Activated T-helper 1 cell treated with anti-CD3 and anti-CD28 coated beads, Interleukin-2, amount 50 U/mL, for 16 hours (primary cell): ENCODE measurements at places on chromosomes 1 and 21.

- no peak for DNase-seq
Observed at GRCh38 chr1:151596166-151596953, 15.5 kb upstream of the SNX27 start.

GRCh38 chr1:6987940-6988339 lies 202.7 kb downstream of the CAMTA1 start:
- DNase-seq: no peak

DNA sequence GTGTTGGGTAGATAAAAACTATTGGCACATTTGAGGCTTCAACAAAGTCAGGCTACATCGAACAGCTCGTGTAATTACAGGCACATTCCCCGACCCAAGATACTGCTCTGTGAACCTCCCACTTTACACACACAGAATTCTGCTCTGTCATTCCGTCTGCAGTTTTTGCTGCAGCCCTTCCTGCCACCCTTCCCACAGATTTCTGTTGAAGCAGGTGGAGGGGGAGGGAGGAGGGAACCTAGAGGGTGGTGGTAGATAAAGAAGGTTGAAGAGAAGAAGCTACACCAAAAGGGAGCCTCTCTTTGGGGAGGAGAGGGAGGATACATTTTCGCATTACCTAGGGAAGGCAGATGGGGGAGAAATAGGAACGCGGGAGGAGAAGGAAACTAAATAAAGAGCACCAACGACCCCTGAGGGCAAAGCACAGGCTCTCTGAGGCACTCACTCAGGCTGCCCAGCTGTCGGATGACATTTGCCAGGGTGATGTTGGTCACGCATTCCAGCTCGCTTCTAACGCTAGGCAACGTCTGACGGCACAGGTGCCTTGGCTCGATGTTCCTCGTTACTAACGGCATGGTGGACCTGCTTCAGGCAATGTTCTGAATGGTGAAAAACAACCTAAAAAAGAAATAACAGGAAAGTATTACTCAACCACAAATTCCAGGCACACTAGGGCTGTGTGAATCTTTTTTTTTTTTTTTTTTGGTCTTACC lies 36.0 kb downstream of the GPR3 start:
- no peak for DNase-seq

- no peak for DNase-seq
Observed at GRCh38 chr21:39837861-39838359, 29.3 kb upstream of the PCP4 start.

DNA sequence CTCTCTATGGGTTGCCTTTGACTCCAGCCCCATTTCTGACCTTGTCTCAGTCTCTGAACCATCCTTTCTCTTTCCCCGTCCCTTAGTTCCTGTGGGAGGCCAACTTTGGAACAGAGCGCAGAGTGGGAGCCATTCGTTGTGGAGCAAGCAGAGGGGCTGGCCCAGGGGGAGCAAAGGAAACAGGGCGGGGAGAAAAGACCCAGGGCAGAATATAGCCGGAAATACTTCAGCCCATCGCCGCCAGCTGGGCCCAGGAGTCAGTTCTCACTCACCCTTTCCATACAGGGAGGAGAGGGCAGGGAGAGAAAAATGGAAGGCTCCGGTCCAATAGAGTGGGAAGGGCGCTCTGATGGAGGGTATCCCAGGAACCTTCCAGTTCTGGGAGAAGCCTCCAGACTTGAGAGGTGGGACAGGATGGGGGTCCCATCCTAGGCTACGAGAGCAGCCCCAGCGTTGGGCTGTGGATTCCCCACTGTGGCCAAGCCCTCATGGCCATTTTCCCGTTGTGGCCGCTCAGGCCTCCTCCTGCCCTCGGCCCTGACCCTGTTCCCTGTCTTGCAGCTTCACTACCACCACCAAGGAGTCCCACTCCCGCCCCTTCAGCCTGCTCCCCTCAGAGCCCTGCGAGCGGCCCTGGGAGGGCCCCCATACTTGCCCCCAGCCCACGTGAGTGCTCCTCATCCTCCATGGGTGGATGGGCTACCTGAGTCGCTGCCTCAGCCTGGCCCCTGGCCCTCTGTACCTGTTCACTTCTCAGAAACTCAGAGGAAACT lies 10.9 kb downstream of the PEAR1 start:
- DNase-seq: no peak

- no peak for DNase-seq
Observed at GRCh38 chr1:152870831-152871730, 7.0 kb upstream of the SMCP start.

- DNase-seq: no peak
Observed at GRCh38 chr1:36093929-36094328, 5.2 kb downstream of the ADPRS start.

GRCh38 chr21:44054710-44055109 lies 42.6 kb downstream of the TRAPPC10 start:
- no peak for DNase-seq

DNA sequence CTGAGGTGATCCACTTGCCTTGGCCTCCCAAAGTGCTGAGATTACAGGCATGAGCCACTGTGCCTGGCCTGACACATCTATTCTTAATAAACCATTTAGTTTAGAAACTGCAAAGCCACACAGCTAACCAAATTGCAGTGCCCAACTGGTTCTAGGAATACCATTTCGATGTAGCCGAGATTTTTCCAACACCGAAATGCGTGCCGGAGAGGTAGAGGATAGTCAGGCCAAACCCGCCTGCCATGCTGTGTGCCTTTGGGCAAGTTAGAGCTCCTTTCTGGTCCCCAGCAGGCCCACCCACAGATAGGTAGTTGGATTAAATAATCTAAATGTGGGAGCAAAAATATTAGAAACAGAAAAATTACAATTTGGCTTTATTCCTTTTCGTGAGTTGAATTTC lies 254.4 kb downstream of the FOXD2 start:
- DNase-seq: no peak

GRCh38 chr1:240005997-240006650 lies 85.6 kb upstream of the FMN2 start:
- no peak for DNase-seq

DNA sequence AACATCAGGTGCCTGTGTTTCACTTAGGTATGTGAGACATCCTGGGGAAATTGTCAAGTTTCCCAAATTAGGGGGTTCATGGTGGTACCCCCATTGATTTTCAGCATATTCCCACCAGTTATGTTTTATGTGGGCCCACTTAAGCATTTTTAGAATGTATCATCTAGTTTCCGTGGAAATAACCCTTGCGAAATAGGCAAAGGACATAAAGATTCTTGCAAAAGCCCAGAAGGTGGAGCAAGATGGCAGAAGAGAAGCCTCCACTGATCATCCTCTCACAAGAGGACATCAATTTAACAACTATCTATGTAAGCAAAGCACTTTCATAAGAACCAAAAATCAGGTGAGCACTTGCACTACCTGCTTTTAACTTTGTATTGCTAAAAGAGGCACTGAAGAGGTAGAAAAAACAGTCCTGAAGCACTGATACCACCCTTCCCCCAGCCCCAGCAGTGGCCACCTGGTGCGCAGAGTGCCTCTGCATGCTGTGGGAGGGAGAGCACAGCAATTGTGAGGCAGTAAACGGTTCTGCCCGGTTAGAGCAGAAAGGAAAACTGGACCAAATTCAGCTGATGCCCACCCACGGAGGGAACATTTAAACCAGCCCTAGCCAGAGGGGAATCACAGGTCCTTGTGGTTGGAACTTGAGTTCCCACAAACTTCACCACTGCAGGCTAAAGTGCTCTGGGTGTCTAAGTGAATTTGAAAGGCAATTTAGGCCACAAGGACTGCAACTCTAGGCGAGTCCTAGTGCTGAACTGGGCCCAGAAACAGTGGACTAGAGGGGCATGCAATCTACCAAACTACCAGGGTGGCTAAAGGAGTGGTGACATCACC lies 23.2 kb downstream of the MCOLN2 start:
- DNase-seq: no peak

GRCh38 chr1:230422221-230422981 lies 3.7 kb downstream of the PGBD5 start:
- DNase-seq: no peak

GRCh38 chr1:58727364-58727763 lies 27.5 kb upstream of the MYSM1 start:
- no peak for DNase-seq

- no peak for DNase-seq
Observed at GRCh38 chr1:190416239-190416638, 61.4 kb downstream of the BRINP3 start.

DNA sequence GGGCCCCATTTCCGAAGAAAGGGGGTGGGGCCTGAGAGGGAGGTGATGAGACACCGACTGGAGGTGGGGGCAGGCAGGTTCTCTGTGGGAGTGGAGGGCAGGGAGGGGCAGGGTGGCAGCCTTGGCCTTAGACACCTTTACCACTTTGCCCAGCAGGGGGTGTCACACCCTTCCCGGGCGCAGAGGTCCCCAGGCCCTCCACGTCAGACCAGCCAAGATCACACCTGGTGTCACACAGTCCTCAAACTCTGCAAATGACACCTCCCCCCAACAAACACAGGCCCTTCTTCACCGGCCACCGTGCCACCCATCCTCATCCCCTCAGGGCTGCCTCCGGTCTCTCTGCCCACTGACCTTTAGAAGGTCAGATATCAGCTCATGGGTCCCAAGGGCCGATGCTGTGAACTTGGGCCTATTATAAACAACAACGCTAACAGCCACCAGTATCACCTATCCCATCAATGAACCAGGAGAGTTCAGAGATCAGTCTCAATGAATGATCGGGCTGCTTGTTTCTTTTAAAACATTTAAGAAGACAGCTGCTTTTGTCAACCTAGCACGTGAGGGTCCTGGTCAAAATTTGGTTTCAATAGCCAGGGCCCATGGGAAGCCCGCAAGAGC lies 103.9 kb downstream of the CASZ1 start:
- peak; percentile 14 for DNase-seq

- DNase-seq: no peak
Observed at GRCh38 chr1:23477359-23478144, 6.4 kb downstream of the ASAP3 start.

DNA sequence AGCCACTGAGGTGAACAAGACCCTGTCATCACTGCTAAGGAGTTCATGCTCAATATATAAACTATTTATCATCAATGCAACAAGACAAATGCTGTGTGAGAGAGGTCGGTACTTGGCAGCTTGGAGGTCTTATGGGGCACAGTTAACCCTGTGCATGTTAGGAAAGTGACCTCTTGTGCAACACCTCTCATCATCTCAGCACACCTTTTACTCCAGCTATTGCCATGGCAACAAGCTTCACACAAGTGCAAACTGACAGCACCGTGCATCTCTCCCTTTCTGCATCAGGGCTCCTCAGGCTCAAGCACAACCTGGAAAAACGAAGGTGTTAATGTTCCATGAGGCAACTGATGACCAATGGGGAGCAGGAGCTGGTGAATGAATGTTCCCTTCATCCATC lies 14.7 kb upstream of the MYSM1 start:
- no peak for DNase-seq

DNA sequence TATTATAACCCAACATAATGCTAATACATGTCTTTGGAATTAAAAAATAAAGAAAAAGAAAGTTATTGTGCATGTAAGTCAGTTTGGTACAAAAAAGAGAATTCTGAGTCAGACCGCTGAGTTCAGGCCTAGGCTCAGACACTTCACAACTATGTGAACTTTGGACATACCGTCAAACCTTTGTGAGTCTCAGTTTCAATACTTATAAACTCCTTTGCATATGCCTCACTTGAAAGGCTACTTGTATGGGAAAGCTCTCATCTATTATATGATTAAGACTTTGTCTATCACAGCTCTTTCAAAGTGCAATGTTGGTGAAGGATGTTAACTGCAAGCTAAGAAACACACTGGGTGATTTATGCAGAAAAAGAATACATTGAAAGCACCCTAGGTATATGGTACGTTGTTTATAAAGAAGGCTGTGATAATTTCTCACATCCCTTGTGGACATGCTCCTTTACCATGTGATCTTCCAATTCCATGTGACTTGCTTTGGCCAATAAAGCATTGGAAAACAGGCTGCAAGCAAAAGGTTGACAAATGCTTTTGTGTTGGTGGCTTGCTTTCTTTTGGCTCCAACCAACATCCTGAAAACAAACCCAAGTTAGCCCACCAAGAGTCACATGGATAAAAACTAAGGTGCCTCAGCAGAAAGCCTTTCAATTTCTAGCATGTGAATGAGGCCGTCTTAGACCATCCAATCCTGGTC lies 49.6 kb downstream of the INTS7 start:
- DNase-seq: no peak

GRCh38 chr1:11594222-11594621 lies 60.0 kb downstream of the FBXO2 start:
- DNase-seq: no peak

DNA sequence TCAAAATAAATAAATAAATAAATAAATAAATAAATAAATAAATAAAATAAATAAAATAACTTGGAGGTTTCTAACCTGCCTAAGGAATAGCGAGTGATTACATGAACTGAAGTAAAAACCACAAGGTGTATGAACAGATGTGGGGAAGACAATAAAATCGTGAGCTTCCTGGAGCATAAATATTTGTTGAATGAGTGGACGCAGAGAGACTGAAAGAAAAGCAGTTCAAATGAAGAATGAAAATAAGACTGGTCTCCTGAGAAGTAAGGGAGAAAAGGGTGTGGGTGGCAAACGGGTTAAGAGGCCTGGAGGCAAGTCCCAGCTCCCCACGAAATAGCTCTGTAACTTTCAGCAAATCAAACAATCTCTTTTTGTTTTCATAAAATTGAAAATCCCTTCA lies 33.6 kb downstream of the CHML start:
- DNase-seq: no peak

- DNase-seq: no peak
Observed at GRCh38 chr1:37393173-37394120, 80.9 kb upstream of the ZC3H12A start.

GRCh38 chr21:41827951-41828883 lies 50.9 kb downstream of the PRDM15 start:
- DNase-seq: no peak

- no peak for DNase-seq
Observed at GRCh38 chr21:46007492-46007868, 25.9 kb downstream of the COL6A1 start.

GRCh38 chr1:68128157-68128556 lies 77.7 kb upstream of the DIRAS3 start:
- DNase-seq: no peak

GRCh38 chr1:172442404-172442803 lies 1.5 kb downstream of the PIGC start:
- no peak for DNase-seq

DNA sequence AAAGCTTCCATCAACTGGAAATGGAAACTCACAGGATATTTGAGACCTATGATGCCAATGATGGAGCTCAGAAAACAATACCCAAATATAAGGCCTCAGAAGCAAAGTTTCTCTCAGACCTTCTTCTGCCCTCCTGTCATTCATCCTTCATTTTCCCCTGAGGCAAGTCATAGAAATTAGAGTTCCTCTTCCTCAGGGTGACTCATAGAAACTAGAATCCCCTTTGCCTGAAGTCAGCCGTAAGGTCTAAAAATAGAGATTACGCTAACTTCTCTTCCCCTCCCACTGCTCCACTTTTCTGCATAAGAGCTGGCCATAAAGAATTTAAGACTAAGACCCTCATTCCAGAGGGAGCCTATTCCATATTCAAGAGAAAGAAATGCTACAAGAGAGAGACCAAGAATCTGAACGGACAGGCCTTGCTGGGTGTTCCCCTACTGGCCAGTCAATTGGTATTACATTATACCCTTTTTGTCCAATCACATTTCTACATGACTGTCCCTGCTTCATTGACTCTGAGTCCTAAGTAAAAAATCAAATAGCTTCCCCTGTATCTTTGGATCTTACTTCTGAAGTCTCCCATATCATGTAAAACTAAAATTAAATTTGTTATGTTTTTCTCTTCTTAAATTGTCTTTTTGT lies 994.9 kb downstream of the ADGRL2 start:
- DNase-seq: no peak

GRCh38 chr1:88228114-88228513 lies 456.0 kb upstream of the PKN2 start:
- no peak for DNase-seq

- DNase-seq: no peak
Observed at GRCh38 chr21:41877901-41878830, 978 bp downstream of the PRDM15 start.

GRCh38 chr1:101394041-101394440 lies 157.2 kb downstream of the S1PR1 start:
- DNase-seq: no peak
